ENCODE measurements at places on chromosomes 3 and 15. TPM values are rescaled to one million over a fixed set of nuclear protein-coding genes. Genes with fewer than 3 reads are reported as not detected.

Gene SPATA12
- not detected for total RNA-seq

Gene SKOR1
- total RNA-seq = 2.0 TPM

Gene IL17RD
- total RNA-seq = not detected

Gene SHC4
- total RNA-seq = 0.43 TPM

Gene CHRNA7
- total RNA-seq = 3.1 TPM

Gene SLC51B
- total RNA-seq = not detected

Gene ATP13A3
- 64.2 TPM for total RNA-seq

Gene CASR
- total RNA-seq = not detected

Gene ITPR1
- total RNA-seq = 94.8 TPM

Gene DUOXA2
- total RNA-seq = not detected

Gene SNTN
- total RNA-seq = not detected

Gene FBXL2
- total RNA-seq = not detected

Gene SLC38A3
- 0.82 TPM for total RNA-seq

Gene IMPG2
- total RNA-seq = 0.72 TPM

Gene EIF1B
- total RNA-seq = 55.1 TPM

Gene SLC24A5
- not detected for total RNA-seq

Gene TMEM202
- not detected for total RNA-seq

Gene CCR3
- 1.5 TPM for total RNA-seq

Gene CELSR3
- total RNA-seq = 3.4 TPM

Gene ZKSCAN7
- 1.7 TPM for total RNA-seq

Gene CPB1
- not detected for total RNA-seq

Gene CXCR6
- total RNA-seq = 2.1 TPM

Gene ANKRD34C
- not detected for total RNA-seq

Gene CFAP20DC
- total RNA-seq = 0.20 TPM

Gene SYNM
- total RNA-seq = 0.11 TPM

Gene GNAT1
- not detected for total RNA-seq

Gene PLSCR4
- total RNA-seq = 0.21 TPM

Gene MELTF
- total RNA-seq = 4.3 TPM

Gene AGBL1
- not detected for total RNA-seq

Gene ACSBG1
- total RNA-seq = not detected

Gene ESYT3
- total RNA-seq = not detected

Gene SCG5
- not detected for total RNA-seq

Gene NAALADL2
- not detected for total RNA-seq

Gene NRROS
- 56.2 TPM for total RNA-seq

Gene MYEF2
- 10.7 TPM for total RNA-seq

Gene RNF168
- total RNA-seq = 34.5 TPM

Gene CYP11A1
- total RNA-seq = not detected

Gene SOX14
- total RNA-seq = not detected

Gene MYO5C
- 0.82 TPM for total RNA-seq

Gene HRG
- not detected for total RNA-seq

Gene LEKR1
- total RNA-seq = 1.1 TPM

Gene ITGA11
- total RNA-seq = not detected

Gene GASK1A
- total RNA-seq = 0.34 TPM

Gene INO80
- total RNA-seq = 36.4 TPM

Gene TMEM43
- total RNA-seq = 54.1 TPM

Gene NR2F2
- not detected for total RNA-seq

Gene ITIH4
- total RNA-seq = 32.8 TPM

Gene HIGD2B
- 1.1 TPM for total RNA-seq

All from natural killer cell (primary cell).